ENCODE measurements at places on chromosomes 3 and 15.

DNA sequence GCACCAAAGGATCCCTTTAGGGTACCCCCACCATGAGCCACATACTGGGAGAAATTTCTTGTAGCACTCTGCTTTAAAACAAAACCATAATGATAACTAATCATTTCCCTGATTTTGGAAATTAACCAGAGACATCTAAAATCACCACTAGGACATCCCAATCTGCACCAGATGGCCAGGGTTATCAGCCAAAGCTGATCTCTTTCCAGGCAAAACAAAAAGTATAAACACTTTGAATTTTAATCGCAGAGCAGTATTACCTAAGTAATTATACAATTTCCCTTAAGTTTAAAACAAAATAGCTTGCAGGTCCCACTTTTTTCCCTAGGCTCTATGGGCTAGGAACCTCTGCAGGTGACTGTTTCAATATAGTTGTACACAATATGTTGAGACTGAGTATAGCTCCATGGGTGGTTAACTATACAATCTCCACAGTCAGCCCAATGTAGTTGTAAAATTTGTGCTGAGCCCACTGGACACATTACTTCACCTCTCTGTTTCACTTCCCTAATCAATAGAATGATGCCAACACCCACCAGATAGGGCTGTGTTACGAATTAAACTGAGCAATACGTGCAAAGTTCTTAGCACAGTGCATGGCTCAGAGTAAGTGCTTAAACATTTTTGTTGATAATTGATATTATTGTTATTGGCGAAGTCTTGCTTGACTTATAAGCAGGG is 629 bp upstream of the NOX5 start:
- H3K27ac ChIP-seq: no peak overlapping the region
- H3K4me3 ChIP-seq: no peak overlapping the region
- no peaks in the 10 kb centered on the region for H3K4me1 ChIP-seq
- no peak for DNase-seq
- no peaks in the 10 kb centered on the region for H3K27me3 ChIP-seq

DNA sequence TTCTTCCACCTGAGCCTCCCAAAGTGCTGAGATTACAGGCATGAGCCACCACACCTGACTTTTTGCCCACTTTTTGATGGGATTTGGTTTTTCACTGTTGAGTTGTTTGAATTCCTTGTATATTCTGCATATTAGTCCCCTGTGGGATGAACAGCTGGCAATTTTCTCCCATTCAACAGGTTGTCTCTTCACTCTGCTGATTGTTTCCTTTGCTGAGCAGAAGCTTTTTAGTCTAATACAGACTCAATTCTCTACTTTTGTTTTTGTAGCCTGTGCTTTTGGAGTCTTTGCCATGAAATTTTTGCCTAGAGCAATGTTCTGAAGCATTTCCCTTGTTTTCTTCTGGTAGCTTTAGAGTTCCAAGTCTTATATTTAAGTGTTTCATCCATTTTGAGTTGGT is 62.7 kb upstream of the MFGE8 start:
- no peak overlapping the region for H3K27ac ChIP-seq
- H3K4me1 ChIP-seq: no peaks in the 10 kb centered on the region
- no peaks in the 10 kb centered on the region for H3K27me3 ChIP-seq
- no peak overlapping the region for H3K4me3 ChIP-seq
- DNase-seq: no peak

DNA sequence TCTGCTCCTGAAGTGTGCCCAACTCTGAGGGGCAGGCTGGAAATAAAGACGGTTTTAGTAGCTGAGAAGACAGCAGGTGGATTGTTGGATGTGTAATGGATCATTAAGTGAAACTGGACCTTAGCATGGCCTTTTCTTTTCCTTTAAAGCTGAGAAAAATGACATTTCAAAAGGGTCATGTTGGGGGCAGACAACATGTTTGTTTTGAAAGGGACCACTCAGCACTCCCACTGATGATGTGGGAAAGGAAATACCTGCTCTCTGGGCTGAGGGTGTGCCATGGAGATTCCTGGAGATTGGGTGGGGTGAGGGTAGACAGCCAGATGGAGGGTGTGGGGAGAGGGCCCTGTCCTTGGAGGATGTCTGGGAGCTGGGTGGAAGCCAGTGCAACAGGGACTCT is 38.4 kb downstream of the ANAPC13 start:
- H3K4me3 ChIP-seq: no peak overlapping the region
- no peaks in the 10 kb centered on the region for H3K36me3 ChIP-seq
- no peaks in the 10 kb centered on the region for H3K27me3 ChIP-seq
- H3K27ac ChIP-seq: no peak overlapping the region
- no peak for DNase-seq

DNA sequence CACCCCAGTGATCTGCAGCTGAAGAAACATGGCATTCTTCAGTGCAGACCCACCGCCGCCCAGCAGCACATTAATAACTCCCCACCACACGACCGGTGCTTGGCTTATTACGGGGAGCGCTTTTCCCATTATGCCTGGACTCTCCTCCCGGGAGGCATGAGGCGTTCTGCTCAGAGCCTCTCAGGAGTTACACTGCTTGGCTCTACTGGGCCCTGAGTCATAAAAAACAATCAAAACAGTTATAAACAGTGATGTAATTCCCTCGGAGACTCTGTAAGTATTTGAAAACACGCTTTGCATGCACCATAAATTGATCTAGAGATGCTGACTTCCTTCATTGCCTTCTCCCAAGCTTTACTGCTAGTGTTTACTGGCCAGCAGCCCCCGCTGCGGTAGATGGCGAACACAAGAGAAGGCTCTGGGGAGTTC is 77.1 kb upstream of the SNRPA1 start:
- H3K36me3 ChIP-seq: no peaks in the 10 kb centered on the region
- H3K4me1 ChIP-seq: peaks cover 5% of the 10 kb centered on the region
- DNase-seq: no peak

- no peak overlapping the region for H3K27ac ChIP-seq
- H3K27me3 ChIP-seq: no peaks in the 10 kb centered on the region
- H3K36me3 ChIP-seq: no peaks in the 10 kb centered on the region
- no peaks in the 10 kb centered on the region for H3K4me1 ChIP-seq
- no peak overlapping the region for H3K4me3 ChIP-seq
These were observed 82.8 kb upstream of the MRPS22 start for GRCh38 chr3:139260793-139261736.

All from H9 (cell line).